Retinal pigment epithelial cell (primary cell): ENCODE measurements at places on chromosomes 16 and 17.

DNA sequence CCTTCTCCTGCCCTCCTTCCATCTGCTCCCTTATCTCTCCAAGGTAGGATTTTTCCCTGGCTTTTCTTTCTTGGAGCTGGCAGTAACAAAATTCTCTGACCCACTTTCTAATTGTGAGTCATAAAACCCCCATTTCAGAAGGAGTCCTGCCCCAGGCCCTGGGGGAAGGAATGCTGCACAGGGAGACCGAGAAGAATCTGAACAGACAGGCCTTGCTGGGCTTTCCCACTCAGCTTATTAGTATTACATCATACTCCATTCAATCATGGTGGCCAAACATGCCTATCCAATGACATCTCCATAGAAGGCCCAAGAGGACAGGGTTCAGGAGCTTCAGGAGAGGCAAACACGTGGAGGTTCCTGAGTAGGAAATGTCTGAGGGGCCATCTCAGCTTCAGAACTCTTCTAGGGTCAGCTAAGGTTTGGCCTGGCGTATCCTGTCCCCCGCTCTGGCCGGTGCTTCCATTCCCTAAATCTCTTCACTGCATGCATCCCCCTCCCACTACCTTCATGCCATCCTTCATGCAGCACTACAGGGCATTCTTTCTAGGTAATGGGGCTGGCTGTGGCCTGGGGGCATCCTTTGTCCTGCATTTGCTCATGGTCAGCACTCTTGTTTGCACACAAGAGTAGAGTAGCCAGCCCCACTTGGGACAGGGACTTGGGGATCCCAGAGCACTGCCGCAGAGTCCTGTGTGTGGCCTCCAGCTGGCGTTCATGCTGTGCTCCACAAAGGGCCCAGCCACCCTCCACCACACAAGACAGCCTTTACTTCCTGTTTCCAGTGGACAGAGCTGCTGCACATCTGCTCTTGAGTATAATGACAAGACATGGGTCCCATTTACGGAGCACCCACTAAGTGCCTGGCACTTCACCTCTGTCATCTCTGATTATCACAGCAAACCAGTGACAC lies 8.2 kb downstream of the SLC6A2 start:
- DNase-seq, result no peak

DNA sequence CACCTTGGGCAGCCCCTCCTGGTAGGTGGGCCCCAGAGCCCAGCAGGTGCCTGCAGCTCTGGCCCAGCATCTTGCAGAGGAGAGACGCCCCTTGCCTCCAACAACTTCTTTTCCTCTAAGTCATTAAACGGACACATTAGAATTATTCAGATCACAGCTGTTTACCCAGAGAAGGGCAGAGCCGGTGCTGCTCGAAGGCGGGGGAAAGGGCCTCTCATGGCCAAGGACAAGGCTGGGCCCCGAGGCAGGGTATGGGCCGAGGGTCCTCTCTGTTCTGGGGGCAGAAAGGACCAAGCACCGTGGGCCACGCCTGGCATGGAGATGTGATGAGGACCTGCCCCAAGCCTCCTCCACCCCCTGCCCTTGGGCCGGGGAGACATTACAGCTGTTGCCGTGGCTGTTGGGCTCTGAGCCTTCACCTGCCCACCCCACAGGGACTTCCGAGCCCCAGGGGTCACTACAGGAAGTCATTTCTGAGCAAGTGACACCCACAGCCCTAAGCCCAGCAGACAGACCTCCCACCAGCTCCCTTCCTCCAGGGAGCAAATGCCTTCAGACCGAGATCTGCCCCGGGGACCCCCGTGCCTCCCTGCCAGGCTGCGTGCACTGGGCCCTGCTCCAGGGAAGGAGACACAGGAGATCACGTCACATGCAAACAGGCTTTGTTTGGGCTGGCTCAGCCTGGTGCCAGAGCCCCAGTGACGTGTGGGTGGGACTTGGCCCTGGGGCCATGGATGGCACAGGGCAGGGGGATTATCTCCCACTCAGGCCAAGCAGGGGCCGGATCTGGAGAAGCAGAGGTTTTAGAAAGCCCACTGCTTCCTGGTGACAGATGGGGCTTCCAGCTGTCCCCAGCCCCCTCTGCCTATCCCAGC lies 699 bp upstream of the PVALEF start:
- peak; percentile 33 for DNase-seq

DNA sequence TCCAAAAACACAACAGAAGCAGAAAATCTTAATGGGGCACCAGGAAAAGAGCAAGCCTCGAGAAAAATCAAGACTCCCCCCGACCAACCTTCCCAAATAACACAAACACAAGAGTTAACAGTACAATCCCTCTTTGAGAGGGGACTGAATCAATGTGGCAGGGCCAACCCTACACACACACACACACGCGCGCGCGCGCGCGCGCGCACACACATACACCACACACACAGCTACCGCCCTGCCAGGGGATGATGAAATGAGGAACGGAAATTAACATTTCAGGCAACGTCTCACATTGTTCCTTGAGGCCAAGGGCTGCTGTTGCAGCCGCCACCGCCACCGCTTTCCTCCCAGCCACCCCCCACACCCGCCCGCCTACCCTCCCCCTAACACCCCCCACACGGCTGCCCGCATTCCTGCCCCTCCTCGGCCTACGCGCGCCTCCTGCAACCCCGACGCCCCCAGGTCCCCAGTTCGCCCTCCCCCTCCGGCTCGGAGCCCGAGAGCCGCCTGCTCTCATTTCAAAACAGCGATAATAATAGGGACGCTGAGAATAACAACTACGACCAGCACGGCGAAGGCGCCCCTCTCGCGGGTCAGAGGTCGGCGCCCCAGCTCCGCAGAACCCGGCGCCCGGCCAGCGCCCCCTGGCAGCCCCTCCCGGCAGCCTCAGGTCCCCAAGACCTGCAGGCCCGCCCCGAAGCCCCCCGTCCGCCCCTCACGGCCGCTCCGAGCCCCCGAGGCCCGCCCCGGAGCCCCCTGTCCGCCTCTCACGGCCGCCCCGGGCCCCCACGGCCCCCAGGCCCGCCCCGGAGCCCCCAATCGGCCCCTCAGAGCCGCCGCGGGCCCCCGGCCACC lies 1.1 kb downstream of the ANKRD11 start:
- DNase-seq, result peak; percentile 89

DNA sequence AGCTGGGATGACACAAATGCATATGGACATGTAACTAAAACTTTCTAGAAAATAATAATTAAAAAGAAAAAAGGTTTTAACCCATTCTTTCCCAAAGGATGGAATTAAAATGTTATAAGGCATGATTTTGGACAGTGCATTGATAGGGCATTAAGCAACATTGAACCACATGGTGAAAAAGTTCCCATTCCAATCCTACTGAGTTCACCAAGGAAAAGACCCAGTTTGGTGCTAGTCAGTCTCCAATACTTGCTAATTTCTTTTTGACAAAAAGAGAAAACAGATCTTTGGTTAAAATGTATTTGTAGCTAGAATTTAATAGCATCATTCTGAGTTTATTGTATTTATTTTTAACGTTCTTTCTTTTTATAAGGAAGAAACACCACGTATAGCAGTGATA lies 28.1 kb downstream of the EMP2 start:
- DNase-seq, result no peak

GRCh38 chr17:63993368-63993985 lies 4.7 kb upstream of the PRR29 start:
- DNase-seq, result no peak

DNA sequence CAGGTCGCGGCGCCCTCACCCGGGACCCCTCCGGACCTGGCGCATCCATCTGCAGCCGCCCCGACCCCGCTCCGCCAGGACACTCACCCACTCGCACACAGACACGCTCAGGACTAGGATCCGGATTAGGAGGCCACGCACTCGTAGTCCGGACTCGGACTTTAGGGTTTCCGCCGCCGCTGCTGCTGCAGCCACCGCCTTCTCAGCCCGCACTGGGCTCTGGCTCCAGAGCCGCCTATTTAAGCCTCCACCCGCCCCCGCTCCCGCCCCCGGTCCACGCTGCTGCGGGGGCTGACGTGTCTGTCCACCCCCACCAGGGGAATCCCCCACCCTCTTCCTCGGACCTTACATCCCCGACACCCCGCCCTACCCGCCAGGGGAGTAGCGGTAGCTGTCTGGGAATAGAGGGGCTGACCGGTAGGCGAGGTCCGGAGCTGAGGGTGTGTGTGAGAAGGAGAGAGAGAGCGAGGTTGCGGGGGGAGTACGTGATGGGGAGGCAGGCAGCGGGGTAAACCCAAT lies at the start of gene RRAD:
Gene RRAD (minus strand): TSS at position 214 of the 519 bp plus-strand sequence. CDS start 356 bp downstream, outside the sequence.
- DNase-seq, result no peak

GRCh38 chr16:89371968-89372634 lies 118.3 kb downstream of the ANKRD11 start:
- DNase-seq, result no peak

DNA sequence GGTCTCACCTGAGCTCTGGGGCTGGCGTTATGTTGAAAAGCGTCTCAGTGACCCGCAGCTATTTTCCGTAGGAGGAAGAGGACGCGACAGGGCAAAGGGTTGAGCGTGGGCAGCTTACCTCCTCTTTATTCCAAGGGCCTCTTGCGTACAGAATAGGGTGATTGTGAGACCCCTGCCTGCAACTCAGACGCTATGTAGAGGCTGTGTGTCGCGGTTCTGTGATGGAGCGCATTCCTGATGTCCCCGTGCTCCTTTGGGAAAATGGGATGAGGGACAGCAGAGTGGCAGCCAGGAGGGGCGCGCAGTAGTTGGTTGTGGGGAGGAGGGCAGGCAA lies 531 bp upstream of the CDH8 start:
- no peak for DNase-seq

DNA sequence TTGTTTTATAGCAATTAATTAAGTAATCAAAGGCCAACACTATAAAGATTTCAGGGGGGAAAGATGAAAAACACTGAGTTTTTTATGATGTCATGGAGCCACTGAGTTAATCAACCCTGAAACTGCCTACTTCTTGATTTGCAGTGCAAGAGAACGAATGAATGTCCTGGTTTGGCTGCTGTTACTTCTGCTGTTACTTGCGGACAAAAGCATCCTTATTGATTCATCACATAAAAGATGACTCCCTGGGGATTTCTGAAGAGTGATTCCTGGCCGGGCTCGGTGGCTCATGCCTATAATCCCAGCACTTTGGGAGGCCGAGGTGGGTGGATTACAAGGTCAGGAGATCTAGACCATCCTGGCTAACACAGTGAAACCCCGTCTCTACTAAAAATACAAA lies 10.9 kb upstream of the SPNS3 start:
- DNase-seq, result no peak

- no peak for DNase-seq
Measured at GRCh38 chr17:60908324-60908723, 230.7 kb downstream of the BCAS3 start.

DNA sequence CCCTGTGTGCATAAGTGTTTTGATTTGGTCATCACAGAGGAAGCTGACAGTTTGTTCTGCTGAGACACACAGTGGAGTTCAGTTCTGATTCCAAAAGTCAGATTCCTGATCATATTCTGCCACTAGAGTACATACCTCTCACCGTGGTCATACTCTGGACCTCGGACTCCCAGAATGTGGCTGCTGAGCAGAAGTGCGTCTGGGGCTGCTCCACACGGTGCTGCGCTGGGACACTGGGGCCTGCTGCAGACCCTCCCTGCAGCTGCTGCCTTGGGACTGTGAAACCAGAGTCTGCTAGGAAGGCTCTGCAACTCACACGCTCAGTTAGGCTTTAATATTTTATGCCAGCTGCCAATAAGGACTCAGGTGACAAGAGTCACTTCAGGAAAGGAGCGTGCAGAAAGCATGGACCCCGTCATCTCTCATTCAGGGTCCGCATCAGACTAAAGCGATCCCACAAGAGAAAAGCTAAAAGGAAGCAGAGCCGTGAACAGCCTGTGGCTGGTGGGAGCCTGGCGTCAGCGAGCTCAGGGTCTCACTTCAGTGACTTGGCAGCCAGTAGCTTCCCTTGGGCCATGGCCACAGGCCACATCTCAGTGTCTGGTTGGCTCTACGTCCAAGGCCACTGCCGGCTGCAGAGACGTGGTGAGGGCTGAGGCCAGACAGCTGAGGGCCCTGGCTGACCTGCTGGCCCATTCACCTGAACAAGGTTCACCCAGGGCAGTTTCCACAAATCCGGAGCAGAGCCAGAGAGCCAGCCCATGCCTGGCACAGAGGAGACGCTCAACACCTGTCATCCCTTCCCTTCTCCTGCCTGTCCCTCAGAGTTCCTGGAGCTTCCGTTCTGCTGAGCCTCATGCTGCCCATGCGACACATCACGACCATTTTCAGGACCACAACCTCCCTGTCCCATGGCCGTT lies 24.7 kb upstream of the KIFC3 start:
- DNase-seq, result no peak

- DNase-seq, result no peak
Measured at GRCh38 chr17:296379-296778, 56.2 kb downstream of the RPH3AL start.

DNA sequence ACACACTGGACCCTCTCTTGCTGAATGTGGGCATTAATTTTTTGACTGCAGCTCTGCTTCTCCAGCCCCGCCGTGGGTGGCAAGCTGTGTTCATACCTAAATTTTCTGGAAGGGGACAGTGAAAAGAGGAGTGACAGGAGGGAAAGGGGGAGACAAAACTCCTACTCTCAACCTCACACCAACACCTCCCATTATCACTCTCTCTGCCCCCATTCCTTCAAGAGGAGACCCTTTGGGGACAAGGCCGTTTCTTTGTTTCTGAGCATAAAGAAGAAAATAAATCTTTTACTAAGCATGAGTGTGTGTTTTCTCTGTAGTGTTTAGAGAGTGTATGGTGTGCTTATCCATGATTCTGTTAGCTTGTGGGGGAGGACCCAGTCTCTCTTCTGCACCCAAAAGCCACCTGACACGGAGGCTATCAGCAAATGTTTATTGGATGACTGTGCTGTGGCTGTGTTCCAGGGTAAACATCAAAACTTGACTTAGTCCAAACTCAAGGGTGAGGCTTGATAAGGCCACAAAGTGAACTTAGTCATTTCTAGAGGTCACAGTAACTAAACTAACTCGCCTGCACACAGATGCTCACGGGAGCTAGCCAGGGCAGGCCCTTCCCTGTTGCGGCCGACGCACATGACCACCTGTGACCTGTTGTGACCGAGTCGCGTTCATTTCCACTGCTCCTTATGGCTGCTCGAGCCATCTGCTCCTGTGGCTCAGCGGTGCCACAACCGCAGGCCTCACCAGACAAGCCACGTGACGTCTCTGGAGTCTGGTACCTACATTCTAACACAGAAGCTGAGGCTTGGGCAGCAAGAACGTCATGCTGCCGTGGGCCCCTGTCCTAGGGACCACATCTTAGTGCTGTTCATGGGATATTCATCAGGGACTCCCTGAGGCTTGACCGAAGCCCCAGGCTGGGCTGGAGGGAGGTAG lies 9.8 kb upstream of the MED11 start:
- DNase-seq, result no peak

DNA sequence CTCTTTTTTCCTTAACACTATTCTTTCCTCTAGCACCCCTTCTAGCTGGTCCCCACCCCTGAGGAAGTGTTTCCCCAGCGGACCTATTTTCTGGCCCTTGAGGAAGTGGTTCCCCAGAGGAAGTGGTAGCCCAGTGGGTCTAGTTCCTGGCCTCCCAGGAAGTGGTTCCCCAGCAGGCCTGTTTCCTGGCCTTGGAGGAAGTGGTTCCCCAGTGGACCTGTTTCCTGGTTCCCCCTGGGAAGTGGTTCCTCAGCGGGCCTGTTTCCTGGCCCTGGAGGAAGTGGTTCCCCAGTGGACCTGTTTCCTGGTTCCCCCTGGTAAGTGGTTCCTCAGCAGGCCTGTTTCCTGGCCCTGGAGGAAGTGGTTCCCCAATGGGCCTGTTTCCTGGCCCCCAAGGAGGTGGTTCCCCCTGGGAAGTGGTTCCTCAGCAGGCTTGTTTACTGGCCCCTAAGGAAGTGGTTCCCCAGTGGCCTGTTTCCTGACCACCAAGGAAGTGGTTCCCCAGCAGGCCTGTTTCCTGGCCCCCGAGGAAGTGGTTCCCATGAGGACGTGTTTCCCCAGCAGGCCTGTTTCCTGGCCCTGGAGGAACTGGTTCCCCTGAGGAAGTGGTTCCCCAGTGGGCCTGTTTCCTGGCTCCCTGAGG lies 58.3 kb downstream of the NTN1 start:
- DNase-seq, result no peak
